H1 (cell line): ENCODE measurements at places on chromosomes 5 and 9.

DNA sequence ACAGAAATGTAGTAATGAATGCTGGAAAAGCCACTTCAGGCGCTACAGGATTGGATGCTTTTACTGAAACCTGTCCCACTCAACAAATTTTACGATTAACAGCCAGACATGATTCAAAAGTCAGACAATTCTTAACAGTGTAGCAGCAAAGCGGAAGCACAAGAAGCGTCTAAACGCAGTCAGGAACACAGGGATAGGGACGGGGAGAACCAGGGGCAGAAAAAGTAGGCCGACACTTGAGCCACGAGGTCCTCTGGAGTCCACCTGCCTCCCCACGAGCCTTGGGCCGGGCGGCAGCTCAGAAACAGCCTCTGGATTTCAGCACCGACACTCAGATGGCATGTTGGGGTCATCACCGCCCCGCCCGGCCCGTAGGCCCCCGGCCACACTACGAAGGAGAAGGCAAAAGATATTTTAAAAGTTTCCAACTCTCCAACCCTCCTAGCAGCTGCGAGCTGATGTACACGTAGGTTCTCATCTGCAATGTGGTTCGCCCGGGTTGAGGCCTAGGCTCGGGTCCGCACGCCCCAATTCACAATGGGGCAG lies 615 bp downstream of the RACK1 start:
- DNase-seq, result no peak
- H3K27me3 ChIP-seq, result no peaks in the 10 kb centered on the region
- peak overlapping the region; percentile 97 for H3K27ac ChIP-seq
- peak overlapping the region; percentile 100 for H3K4me3 ChIP-seq
- H3K36me3 ChIP-seq, result peaks cover 44% of the 10 kb centered on the region

DNA sequence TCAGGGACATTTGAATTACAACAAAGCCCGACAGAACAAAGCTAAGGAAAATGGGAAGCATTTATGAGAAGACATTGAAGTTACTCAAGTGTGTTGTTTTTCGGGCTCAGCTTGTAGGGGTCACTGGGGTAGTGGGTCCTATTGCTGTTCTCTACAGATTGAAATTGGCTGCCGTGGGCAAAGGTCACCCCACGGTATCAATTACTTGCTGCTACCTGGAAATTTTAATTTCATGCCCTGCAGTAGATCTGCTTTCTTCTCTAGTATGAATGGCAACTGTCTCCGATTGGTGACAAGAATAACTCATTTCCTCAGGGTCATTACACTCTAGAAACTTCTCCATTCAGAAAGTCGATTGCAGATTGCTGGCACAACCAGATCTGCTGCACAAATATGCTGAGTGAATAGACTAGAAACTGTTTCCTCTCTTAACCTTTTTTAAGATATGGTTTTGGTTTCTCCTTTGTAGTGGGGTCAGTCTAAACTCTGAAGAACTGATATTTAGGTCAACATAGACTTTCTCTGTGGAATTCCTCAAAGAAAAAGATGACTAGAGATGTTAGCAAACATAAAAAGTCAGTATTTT lies 454.1 kb downstream of the ARHGEF28 start:
- no peak for DNase-seq
- H3K4me1 ChIP-seq, result 0 out of 2 replicates have a peak, but pooled peaks cover 6% of the 10 kb centered on the region
- H3K36me3 ChIP-seq, result no peaks in the 10 kb centered on the region
- no peak overlapping the region for H3K27ac ChIP-seq
- no peak overlapping the region for H3K4me3 ChIP-seq

- H3K27ac ChIP-seq, result no peak overlapping the region
- no peaks in the 10 kb centered on the region for H3K4me1 ChIP-seq
- no peaks in the 10 kb centered on the region for H3K27me3 ChIP-seq
- no peak overlapping the region for H3K4me3 ChIP-seq
These were observed 15.1 kb upstream of the TNFSF15 start for GRCh38 chr9:114820776-114821501.

DNA sequence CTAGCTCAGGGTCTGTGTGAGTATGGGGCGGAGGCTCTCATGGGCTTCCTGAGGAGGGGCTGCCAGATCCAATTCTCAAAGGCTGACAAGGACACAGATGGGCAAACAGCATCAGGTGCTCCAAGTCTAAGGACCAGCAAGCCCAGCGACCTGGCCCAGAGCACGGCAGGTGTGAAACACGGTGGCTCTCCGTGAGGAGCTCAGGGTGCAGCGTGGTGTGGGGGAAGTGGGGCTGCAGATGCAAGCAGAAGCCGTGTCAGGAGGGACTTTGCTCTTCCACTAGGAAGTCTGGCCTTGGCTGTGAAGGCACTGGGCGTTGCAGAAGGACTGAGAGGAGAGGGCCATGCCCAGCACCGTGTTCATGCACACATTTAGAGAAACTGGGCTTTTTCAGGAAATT lies 420.0 kb downstream of the GADD45G start:
- no peak overlapping the region for H3K4me3 ChIP-seq
- no peak for DNase-seq
- H3K36me3 ChIP-seq, result no peaks in the 10 kb centered on the region
- no peaks in the 10 kb centered on the region; the same call in none of the 2 replicates for H3K4me1 ChIP-seq

GRCh38 chr5:124552526-124552925 lies 193.9 kb downstream of the ZNF608 start:
- H3K27ac ChIP-seq, result no peak overlapping the region
- H3K4me3 ChIP-seq, result no peak overlapping the region
- no peak for DNase-seq
- no peaks in the 10 kb centered on the region for H3K36me3 ChIP-seq

GRCh38 chr9:119758241-119758640 lies 389.0 kb upstream of the BRINP1 start:
- H3K4me3 ChIP-seq, result no peak overlapping the region
- H3K27me3 ChIP-seq, result no peaks in the 10 kb centered on the region
- H3K4me1 ChIP-seq, result peaks cover 13% of the 10 kb centered on the region; the same call in 1 of the 2 replicates
- no peak for DNase-seq
- H3K36me3 ChIP-seq, result no peaks in the 10 kb centered on the region

GRCh38 chr5:147169399-147169798 lies 65.4 kb upstream of the STK32A start:
- no peak overlapping the region for H3K27ac ChIP-seq
- no peaks in the 10 kb centered on the region for H3K36me3 ChIP-seq
- no peak overlapping the region for H3K4me3 ChIP-seq

DNA sequence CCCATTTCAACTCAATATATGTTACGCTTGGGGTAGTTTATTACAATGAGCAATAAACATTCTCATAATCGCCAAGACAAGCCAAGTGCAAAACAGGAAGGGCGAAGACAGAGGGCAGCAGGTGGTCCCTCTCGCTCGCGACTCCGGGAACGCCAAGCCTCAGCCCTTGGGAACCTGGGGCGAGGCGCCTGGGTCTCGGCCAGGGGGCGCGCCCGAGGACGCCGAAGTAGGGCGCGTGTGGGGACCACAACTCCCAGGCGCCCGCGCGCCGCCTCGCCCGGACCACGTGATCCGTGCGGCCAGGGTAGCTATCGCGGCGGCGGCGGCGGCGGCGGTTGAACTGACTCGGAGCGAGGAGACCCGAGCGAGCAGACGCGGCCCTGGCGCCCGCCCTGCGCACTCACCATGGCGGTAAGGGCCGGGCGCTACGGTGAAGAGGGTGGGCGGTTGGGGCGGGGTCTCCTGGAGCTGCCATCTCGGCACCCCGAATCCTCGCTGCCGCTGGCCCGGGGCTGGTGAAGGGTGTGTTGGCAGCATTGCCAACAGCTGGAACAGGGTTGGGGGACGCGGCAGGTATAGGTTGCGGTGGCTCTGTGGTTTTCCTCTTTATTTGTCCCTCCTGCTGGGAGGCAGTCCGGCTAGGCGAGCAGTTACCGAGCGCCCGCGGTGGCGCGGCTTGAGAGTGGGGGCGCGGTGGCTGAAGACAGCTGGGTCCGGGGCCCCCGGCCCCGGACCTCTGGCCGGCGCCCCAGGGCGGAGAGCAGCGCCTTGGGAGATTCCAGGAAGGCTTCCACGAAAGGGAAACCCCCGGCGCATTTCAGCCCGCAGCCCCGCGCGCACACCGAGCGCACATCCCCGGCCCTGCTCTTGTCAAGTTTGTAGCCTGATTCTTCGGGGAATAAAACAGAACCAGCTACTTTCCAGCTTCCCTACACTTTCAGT lies at the start of gene SLC31A2:
SLC31A2 (plus strand) TSS at position 338 of the 942 bp plus-strand sequence; CDS start at position 406, 68 bp downstream.
- no peak within 1 kb of the TSS for H3K27ac ChIP-seq
- peak within 1 kb of the TSS; percentile 66 for H3K4me3 ChIP-seq
- H3K4me1 ChIP-seq, result no peaks in the 10 kb centered on the region; the same call in 1 of the 2 replicates
- peaks cover 10% of the 10 kb centered on the region for H3K27me3 ChIP-seq
- H3K36me3 ChIP-seq, result no peaks in the 10 kb centered on the region

DNA sequence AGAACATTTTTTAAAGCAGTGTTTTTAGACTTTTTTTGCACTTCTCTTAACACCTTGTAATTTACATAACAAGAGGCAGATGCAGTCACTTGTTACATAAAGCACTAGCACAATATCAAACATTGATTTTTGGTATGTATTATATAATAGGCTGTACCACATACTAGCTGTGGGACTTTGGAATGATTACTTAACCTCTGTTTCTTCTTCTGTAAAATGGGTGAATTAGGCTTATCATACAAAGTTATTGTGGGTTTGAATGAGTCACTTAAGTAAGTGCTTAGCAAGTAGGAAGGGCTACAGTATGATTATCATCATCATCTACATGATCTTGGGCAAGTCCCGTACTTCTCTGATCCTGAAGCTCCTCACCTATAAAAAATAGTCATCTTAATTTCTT lies 2.1 kb downstream of the FAM81B start:
- no peak for DNase-seq
- H3K36me3 ChIP-seq, result no peaks in the 10 kb centered on the region
- no peak overlapping the region; the same call in 1 of the 2 replicates for H3K4me3 ChIP-seq
- H3K27ac ChIP-seq, result no peak overlapping the region
- no peaks in the 10 kb centered on the region for H3K4me1 ChIP-seq

DNA sequence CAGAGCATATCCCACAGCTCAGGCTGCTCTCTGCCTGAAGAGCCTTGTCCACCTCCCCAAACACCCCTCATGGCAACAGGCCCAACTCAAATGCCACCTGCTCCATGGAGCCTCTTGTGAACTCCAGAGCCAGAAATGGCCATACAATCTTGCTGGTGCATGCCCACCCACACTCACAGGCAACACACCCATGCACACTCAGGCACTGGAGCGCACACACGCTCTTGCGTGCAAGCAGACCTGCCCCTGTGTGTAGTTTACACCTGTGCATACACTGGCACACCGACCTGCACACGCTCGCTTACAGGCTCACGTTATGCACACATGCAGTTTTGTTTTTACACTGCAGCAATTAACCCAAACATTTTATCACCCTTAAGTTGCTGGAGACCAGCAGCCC lies 40.0 kb downstream of the HRH2 start:
- no peaks in the 10 kb centered on the region; the same call in 1 of the 2 replicates for H3K27me3 ChIP-seq
- H3K4me1 ChIP-seq, result peaks cover 5% of the 10 kb centered on the region
- H3K36me3 ChIP-seq, result no peaks in the 10 kb centered on the region
- no peak overlapping the region for H3K4me3 ChIP-seq
- no peak overlapping the region for H3K27ac ChIP-seq

GRCh38 chr9:5321058-5321457 lies 16.5 kb upstream of the RLN2 start:
- no peak for DNase-seq
- no peak overlapping the region for H3K27ac ChIP-seq
- H3K4me3 ChIP-seq, result no peak overlapping the region
- H3K36me3 ChIP-seq, result no peaks in the 10 kb centered on the region
- no peaks in the 10 kb centered on the region for H3K4me1 ChIP-seq

- no peaks in the 10 kb centered on the region for H3K36me3 ChIP-seq
- no peaks in the 10 kb centered on the region for H3K4me1 ChIP-seq
- no peak for DNase-seq
These were observed 18.4 kb downstream of the F2RL2 start for GRCh38 chr5:76604838-76605237.

- H3K27ac ChIP-seq, result no peak overlapping the region
- no peaks in the 10 kb centered on the region for H3K36me3 ChIP-seq
- no peak overlapping the region for H3K4me3 ChIP-seq
- no peaks in the 10 kb centered on the region for H3K27me3 ChIP-seq
These were observed 26.1 kb upstream of the CPEB4 start for GRCh38 chr5:173862047-173862477.

- H3K27ac ChIP-seq, result no peak overlapping the region
- no peak for DNase-seq
- no peak overlapping the region for H3K4me3 ChIP-seq
- no peaks in the 10 kb centered on the region for H3K27me3 ChIP-seq
These were observed 146.5 kb downstream of the AOPEP start for GRCh38 chr9:94872891-94873511.

DNA sequence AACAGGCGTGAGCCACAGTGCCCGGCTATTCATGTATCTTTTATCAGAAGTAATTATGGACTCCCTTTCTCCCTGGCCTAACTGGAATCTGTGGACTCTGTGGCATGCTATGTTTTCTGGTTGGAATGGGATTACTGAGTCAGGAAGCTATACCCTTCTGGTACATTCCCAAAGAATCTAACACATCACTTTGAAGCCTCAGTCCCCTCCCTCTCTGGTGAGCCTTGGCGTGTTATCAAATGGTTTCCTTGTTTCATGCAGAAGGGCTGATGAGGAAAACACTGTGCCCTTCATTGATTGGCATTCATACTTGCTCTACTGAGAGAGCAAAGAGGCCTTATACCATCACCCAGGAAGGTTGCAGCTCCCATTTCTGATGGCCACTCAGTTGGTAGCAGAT lies 22.9 kb downstream of the C5orf15 start:
- no peaks in the 10 kb centered on the region for H3K36me3 ChIP-seq
- no peak for DNase-seq
- H3K27ac ChIP-seq, result no peak overlapping the region
- H3K27me3 ChIP-seq, result no peaks in the 10 kb centered on the region
